ENCODE measurements at places on chromosomes 7 and 10.

DNA sequence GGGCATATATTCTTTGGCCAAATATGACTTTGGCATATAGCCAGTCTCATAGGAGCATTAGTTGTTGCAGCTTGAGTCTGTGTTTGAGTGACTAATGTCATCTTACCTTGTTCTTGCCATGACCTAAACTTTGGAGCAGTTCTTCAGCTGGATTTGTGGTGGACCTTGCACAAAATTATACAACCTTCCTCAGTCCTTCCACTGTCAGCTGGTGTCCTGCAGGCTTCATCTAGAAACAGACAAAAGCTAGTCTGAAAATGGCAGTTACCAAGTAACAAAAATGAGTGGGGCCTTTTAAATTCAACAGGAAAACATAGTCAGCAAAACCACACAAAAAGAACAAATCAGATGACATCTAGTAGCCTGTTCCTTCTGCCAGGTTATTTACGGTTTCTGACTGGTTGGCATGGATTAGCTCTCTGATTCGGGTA, 59.5 kb upstream of the HECTD2 start:
- DNase-seq: peak; percentile 36

- no peak for DNase-seq
Measured at GRCh38 chr7:148031811-148032210, 558.8 kb upstream of the C7orf33 start.

GRCh38 chr10:109894516-109894915, 28.8 kb downstream of the XPNPEP1 start:
- no peak for DNase-seq

DNA sequence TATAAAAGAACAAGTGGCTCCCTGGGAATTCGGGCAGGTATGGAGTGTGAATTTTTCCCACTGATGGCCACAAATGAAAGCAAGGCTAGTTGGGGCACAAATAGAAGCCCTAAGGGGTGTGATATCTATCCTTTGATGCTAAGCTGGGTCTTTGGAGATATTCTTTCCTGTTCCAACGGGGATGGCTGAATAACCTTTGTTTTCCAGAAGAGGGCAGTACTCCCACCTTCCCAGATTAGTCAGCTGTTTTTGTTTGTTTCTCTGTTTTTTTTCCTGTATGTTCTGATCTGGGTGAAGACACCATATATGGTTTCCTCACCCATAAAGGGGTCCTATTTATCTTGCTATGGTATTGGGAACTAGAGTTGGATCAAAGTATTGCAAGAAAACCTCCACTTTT, 947.7 kb upstream of the SORCS1 start:
- no peak for DNase-seq

DNA sequence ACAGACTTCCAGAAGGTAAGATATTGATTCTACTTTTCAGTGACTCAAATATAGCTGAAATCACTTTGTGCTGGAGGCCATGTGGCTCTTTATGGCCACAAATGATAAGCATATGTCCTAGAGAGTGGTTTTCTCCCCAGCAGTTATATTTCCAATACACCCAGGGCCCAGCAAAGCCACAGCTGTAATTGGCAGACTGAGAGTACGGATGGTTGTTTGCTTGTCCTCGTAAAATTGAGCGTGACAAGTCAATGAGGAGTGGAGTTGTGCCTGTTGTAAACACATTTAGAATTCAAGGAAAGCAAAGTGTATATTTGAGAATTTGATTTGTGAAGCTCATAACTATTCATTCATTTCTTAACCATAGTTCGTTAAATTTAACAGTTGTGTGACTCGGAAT, 201.8 kb downstream of the LHFPL3 start:
- no peak for DNase-seq
